Jurkat, Clone E6-1 (cell line): ENCODE measurements at places on chromosomes 3 and 15.
A peak's percentile ranks its signal among the peaks of the same experiment; 100 is the strongest.

- DNase-seq, result no peak
Measured at GRCh38 chr3:168885028-168885427, 778.5 kb downstream of the MECOM start.

GRCh38 chr3:67037615-67038014 lies 39.5 kb downstream of the KBTBD8 start:
- DNase-seq, result no peak

DNA sequence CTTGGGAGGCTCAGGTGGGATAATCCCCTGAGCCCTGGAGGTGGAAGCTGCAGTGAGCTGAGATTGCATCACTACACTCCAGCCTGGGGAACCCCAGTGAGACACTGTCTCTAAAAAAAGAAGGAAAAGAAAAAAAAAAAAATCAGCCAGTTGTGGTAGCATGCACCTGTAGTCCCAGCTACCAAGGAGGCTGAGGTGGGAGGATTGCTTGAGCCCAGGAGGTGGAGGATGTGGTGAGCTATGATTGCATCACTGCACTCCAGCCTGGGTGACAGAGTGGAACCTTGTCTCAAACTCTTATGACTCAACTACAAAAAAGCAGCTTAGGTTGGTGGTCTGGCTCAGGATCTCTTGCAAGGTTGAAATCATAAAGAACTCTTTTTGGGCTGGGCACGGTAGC lies 19.3 kb upstream of the GPX1 start:
- DNase-seq, result peak; percentile 81

GRCh38 chr15:80915472-80915871 lies 74.1 kb downstream of the MESD start:
- no peak for DNase-seq

GRCh38 chr3:45774581-45775521 lies 21.5 kb downstream of the SLC6A20 start:
- DNase-seq, result no peak

- no peak for DNase-seq
Measured at GRCh38 chr3:185402561-185402960, 39.6 kb downstream of the MAP3K13 start.

DNA sequence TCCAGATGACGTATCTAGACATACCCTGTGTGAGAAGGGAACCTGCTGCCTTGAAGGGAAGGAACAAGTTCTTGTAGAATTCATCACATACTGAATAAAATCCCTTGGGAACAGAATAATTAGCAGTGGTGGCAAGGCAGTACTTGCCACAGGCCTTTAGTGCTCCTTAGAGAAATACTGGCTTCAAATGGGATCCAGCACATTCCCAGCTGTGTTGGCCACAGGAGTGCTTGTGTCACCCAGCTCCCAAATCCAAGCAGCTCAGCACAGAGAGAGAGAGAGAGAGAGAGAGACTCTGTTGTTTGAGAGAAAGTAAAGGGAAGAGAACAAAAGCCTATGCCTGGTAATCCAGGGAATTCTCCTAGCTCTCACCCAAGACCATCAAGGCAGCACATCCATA lies 969.0 kb upstream of the ALCAM start:
- DNase-seq, result no peak

- no peak for DNase-seq
Measured at GRCh38 chr3:37630441-37630840, 231.2 kb upstream of the CTDSPL start.

DNA sequence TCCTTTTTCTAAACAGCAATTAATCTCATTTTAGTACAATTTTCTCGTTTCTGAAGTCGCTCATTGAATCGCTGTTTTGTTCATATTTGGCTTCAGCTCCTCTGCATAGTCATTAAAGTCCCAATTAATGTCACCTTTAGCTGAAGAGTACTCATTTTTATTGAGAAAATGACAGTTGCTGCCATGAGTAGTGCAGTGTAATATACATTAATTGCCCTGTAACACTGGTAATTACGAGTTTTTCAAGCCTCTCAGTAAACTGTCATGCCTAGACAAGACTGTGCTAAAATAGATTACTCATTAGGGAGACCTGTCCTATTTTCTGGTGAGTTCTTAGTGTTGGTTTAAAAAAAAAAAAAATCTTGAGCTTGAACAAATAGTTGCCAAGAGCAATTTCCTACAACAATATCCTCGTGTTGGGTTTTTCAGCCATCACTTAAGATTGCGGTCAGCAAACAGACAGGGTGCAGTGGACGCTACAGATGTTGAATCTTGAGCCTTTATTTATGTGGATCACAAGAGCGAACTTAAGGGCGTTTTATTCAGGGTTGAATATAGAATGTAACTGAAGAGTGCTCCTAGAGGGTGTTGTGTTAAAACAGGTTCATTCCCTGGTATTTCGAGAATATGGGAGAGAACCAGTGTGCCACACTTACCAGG lies 176.0 kb downstream of the CDIN1 start:
- no peak for DNase-seq

DNA sequence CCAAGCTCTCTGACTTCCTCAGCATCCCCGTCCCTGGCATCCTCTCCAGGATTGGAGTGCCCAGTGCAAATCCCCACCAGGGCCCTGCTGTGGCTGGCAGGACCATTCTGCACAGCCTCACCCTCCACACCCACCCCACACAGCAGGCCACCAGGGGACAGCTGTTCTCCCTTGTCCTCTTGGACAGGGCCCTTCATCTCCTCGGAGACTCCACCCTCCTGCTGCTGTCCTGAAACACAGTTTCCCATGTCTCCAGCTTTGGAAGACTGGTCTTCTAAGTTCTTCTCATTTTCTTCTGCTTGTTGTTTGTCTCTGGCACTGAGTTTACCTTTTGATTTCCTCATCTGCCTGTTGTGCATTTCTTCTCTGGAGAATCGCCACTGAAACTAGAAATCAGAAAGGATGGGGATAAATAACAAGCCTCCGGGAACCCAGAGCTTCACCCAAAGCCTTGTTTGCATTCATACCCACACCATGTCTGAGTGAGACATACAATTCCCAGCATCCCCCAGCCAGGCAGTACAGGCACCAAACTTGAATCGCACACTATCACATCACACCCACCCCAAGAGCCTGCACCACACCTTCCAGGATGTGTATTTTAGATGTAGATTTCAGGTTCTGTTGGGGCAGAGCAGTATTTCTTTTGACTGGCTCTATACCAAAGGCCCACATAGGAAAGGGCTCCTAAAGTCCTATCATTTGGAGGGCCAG lies 52.0 kb downstream of the OXNAD1 start:
- DNase-seq, result no peak

GRCh38 chr3:63508305-63508704 lies 144.2 kb upstream of the SNTN start:
- DNase-seq, result no peak

- DNase-seq, result no peak
Measured at GRCh38 chr3:169842960-169843359, 26.8 kb downstream of the LRRC31 start.

- no peak for DNase-seq
Measured at GRCh38 chr15:65619626-65620290, 2.0 kb upstream of the SLC24A1 start.

GRCh38 chr3:112745567-112746248 lies 101.0 kb downstream of the CD200R1L start:
- DNase-seq, result no peak

DNA sequence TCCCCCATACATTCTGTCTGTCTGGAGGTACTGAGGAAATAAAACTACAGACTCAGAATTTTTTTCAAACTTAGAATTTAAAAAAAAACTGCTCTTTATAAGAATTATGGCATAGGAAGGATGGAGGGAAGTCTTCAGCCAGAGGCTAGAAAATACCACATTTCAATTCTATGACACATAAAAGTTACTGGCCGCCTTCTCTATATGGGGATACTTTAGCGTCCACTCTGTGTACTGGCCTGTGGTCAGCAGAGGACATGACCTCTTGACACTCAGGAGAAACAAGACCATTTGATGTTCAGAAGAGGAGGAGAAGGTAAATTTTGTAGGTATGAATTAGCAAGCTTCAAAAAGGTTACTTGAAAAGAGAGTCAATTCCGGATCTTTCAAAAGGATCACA lies 417.4 kb downstream of the MFSD1 start:
- no peak for DNase-seq

- DNase-seq, result no peak
Measured at GRCh38 chr3:11155341-11156025, 1.2 kb downstream of the HRH1 start.

DNA sequence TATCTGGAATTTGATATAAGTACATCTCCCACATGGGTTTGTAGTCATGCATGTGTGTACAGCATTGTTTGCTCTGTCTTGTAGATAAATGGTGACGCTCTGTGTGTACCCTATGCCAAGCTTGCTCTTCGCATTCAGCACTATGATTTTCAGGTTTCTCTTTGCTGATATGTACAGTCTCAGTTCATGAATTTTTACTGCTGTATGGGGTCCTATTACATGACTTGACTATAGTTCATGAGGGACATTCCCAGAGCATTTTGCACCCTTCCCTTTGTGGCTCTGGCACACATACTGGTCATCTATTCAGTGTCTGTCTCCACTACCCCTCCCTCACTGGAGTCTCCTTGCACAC lies 132.7 kb downstream of the EEFSEC start:
- DNase-seq, result no peak

- DNase-seq, result no peak
Measured at GRCh38 chr15:60026555-60026954, 22.4 kb downstream of the FOXB1 start.

DNA sequence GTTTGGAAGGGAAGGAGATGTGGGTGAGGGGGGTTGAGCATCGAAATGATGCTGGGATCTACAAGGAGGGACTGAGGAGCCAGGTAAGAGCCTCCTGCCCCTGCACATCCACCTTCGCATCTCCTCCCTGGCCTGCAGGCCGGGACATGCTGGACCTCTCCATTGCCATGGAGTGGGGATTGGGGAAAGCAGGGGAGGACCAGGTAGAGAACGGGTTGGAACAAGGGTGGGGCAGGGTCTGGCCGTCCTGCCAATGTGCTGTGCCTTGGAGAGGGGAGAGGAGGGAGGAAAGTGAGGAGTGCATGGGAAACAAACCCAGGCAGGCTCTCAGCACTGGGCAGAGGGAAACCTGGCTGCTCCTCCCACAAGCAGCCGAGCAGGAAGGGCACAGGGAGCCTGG lies 10.6 kb downstream of the PLA2G4B start:
- no peak for DNase-seq

- no peak for DNase-seq
Measured at GRCh38 chr3:64188810-64189560, 36.3 kb downstream of the PRICKLE2 start.

- DNase-seq, result no peak
Measured at GRCh38 chr3:11534793-11535101, 109.0 kb downstream of the VGLL4 start.

DNA sequence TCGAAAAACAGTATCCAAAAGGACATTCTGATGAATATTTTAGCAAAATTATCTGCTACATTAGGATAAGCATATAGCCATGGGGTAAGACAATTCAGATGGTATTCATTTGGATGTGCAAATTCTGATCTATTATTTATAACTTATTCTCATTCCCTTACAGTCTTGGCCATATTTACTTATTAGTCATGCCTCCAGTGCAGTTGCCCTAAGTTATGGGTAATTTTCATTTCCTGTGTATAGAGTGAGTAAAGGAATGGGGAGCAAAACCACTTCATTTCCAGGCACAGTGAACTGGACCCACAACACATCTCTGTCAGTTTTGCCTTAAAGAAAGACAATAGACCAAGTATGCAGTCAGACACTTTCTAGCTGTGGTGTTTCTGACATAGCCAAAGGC lies 134.3 kb downstream of the POLQ start:
- no peak for DNase-seq

DNA sequence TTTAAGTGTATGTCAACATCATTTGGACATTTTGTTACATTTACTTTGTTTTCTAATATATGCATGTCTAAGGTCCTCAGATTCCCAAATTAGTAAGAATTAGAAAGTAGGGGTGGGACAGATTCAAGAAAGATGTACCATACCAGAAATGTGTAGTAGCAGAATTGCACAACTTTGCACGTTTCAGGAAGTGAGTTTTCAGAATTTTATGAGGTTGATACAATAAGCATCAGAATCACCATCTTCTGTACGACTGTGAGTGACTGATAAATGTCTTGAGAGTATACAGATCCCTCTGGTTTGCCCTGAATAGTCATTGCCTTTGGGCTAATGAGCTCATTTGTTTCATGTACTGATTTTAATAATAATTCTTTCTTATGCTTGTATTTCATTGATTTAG lies 9.3 kb downstream of the ARIH2 start:
- DNase-seq, result no peak

DNA sequence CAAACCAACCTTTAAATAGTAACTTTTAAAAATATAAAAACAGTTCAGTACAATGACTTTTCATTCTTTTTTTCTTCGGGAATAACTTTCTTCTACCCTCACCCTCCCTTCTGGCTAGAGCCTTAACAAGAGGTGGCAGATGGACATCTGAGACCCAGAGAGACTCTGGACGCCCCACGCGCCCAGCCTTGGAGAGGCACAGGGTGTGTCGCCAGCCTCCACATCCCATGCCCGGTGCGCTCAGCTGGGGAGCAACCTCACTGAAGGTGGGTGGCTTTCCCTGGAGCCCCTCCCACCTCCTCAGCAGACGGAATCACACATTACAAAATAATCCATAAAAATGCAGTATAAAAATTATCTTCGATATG lies 49.5 kb downstream of the TLE3 start:
- no peak for DNase-seq

GRCh38 chr3:100023150-100023549 lies 91.2 kb downstream of the FILIP1L start:
- no peak for DNase-seq

DNA sequence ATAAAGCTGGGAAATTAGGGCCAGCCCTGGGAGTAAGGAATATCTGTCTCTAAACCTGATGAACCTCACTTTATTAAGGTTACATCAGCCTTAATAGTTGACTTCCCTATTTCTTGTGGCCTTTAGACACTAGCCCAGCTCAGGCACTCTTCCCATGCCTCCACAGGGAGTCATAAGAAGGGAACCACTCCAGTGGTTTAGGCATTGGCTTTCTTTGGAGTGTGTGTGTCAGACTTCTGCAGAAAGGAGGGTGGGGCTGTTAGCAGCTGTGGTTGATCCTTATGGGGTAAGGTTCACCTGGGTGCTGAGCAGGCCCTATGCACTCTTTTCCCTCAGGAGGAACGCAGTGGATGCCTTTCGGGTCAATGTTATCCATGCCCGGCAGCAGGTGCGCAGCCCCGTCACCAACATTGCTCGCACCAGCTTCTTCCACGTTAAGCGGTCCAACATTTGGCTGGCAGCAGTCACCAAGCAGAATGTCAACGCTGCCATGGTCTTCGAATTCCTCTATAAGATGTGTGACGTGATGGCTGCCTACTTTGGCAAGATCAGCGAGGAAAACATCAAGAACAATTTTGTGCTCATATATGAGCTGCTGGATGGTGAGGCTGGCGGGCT lies 4.0 kb downstream of the AP2M1 start:
- DNase-seq, result no peak

GRCh38 chr3:187648177-187648576 lies 22.0 kb downstream of the SST start:
- no peak for DNase-seq

DNA sequence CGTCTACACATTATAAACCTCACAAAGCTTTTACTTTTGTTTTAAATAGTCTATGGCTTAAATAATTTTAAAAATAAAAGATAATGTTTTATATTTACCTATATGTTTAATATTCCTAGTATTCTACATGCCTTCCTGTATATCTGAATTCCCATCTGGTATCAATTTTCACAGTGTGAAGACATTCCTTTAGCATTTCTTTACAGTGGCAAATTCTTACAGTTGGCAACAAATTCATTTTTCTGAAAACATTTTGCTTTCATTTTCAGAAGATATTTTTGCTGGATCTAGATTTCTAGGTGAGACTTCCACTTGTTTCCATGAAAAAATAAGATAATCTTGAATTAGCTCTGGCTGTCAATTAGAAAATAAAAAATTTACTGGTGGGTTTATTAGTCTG lies 471.4 kb upstream of the NAALADL2 start:
- DNase-seq, result no peak
